ENCODE measurements at places on chromosomes 1 and 21.

DNA sequence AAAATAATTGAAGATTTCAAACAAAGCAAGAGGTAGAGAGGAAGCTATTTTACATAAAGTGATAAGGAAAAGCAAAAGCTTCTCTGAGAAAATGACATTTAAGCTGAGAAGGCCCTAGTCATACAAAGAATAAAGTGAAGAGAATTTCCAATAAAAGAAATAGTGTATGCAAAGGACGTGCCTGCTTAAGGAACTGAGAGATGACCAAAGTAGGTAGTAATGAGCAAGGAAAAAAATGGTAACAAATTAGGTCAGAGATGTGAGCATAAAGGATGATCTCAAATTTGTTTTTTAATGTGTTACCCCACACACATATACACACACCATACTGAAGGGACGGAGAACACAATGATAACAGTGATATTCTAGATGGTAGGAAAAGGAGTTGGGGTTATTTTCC is 46.4 kb downstream of the NRIP1 start:
- no peak for DNase-seq

- DNase-seq: no peak
These were observed 50.5 kb downstream of the HSPG2 start for GRCh38 chr1:21886486-21887215.

DNA sequence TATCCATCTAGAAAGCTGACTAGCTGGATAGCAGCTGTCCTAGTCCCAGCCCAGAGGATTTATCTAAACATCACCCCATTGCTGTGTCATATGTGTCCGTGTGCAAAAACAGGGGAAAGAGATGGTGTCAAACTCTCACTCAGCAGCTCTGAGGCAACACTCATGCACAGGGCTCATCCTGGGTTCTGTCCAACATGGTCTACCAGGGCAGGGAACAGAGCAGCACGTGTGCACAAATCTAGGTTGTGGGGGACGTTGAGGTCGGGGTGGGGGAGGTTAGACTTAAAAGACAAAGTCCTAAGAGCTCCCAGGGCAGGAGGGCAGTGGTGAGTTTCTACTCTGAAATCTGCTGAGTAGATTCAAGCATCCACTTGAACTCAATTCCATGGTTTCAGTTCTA is 16.2 kb downstream of the PI4KB start:
- no peak for DNase-seq

DNA sequence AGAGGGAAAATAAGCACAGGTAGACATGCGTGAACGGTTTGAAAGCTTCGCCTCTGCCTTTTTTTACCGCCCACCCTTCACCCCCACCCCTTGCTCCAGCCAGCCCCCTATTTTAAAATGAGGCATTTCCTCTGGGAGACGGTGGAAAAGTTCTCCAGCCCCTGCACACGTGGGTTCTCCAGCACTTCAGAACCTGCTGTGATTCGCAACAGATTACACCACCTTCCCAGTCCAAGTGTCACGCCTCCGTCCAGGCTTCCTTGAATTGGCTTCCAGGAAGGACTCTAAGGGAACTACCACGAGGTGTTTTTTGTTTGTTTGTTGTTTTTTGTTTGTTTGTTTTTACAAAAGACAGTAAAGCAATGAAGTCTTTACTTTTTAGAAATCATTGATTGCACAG is 2.6 kb downstream of the LRRC7 start:
- no peak for DNase-seq

GRCh38 chr1:154157520-154158306 is 2.8 kb upstream of the NUP210L start:
- peak; percentile 59 for DNase-seq

DNA sequence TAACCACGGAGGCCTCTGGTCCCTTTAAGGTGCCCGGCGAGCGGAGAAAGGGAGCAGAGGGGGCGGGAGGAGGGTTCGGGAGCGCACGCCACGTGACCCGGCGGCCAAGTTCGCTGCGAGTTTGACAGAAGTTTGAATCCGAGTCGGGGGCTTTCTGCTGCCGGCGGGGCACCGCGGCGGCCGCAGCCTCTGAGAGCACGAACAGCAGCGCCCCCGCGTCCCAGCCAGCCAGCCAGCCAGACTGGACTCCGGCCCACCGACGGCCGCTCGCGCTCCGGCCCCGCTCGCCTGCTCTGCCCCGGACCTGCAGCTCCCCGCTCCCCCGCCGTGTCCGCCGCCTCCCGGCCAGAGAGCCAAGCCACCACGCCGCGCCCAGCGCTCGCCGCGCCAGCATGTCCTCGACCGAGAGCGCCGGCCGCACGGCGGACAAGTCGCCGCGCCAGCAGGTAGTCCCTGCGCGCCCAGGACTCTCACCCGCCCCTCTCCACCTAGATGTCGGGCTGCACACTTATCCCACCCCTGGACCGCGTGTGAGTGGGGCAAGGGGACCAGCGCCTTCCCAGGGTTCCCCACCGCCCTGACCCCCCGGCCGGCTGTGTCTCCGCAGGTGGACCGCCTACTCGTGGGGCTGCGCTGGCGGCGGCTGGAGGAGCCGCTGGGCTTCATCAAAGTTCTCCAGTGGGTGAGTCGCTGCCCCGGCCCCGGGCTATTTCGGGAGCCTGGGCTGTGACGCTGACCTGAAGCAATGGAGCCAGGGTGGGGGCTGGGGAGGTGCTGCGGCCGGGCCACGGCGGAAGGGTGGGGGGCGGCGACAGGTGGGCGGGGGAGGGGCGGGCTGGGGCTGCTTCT is at the start of gene SYPL2:
Gene SYPL2 (plus strand): TSS at position 95 of the 849 bp plus-strand sequence. CDS start 298 bp downstream, at position 393.
- no peak for DNase-seq

DNA sequence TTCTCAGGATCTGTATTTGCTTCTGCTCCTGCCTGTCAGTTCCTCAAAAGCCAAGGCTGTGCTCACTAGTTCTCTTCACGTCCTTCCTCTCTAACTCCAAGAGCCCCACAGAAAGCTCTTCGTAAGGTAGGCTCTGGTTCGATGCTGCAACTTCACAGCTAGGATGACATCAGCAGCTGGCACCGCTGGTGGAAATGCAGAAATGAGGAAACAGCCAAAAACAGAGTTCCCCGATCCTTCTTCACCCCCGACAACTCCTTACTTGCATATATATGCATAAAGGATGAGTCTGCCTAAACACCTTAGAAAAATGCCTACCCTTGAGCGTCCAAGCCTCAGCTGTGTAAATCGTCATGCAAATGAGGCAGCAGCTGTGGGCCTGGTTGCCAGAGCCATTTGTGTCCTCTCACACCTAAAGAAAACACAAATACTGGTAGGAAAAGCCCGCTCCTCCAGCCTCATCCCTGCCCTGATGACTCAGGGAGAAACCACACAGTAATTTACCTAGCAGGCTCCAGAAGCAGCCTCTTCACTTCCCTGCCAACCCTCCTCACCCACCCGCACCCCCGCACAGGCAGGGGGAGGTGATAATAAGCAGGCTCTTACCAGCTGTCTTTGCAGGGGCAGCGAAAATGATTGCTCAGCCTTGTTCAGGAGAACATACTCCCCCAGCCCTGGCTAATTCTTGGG is 28.2 kb downstream of the BATF3 start:
- no peak for DNase-seq

DNA sequence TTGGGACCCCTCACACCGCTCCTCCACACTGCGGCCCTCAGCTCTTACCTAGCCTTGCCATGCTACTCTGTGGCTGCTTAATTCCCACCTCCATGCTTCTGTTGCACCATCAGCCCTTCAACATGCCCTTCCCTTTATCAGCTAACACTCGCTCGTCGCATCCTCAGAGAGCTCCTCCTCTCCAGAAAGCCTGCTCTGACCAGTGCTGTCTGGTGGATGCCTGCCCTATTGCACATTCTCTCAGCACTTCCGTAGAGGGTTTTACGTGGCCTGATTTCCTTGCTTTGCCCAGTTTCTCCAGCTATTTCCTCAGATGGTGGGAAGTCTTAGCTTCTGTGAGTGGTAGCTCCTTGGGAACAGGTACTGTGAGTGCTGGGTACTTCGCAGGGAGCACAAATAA is 10.3 kb upstream of the LAD1 start:
- DNase-seq: no peak

DNA sequence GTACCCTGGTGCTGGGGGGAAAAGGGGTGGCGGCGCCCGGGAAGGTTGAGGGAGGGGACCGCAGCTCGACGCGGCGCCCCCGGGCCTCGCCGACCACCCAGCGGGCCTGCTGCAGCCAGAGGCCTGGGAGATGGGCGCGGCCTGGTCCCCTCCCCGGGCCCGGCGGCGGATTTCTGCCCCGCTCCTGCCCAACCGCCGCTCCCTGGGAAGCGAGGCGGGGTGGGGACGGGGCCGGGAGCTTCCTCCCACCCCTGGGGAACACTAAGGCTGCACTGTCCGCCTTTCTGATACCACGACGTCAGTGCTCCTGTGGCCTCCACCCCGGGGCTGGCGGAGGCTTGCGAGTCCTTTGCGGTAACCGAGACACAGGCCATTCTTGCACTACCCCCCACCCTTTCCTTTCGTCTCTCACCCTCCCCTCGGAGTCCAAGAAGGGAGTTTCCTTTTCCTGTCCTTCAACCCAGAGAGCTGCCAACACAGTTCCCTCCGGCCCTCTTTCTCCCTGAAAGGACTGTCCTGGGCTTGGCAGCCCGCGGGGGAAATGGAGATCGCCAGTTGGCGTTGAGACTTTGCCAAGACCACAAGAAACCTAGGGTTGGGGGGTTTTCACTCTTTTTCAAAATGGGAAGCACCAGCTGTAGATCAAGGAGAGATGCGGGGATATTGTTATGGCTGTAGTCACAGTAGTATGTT is 742 bp downstream of the SH3GLB1 start:
- DNase-seq: peak; percentile 8

DNA sequence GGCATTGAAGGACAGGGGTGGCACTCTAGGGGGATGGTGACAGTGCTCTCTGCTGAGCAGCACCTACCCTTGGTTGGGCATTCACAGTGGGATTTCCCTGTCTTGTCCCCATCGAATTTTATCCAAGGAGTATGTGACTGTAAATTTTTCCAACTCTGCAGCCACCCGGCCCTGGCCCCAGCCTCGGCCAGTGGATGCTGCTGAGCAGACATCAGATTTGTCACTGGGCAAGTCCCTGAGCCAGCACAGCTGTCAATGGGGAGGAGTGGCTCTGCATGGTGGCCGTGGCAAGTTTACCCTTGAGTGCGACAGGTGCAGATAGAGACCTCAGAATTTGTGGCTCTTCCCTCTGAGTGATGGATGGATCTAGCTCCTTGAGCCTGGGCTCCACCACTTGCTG is 240.2 kb upstream of the CSF3R start:
- DNase-seq: no peak

DNA sequence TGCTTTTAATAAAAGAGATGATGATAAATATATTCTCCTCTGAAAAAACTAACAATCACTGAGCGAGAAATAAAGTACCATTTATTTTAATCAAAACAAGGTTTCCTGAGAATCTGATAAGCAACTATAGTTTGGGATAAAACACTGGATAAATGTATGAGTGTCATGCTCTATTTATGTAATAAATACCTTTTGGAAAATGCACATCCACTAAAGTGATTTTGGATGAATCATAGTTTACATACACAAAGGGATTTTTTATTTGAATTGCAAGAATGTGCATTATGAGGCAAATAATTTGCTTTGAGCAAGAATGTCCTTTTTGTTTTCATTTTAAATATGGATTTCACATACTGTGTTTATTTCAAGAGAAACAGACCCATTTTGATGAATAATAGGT is 1483.5 kb downstream of the MRPL39 start:
- DNase-seq: no peak

GRCh38 chr1:119595606-119596005 is 52.5 kb downstream of the ZNF697 start:
- DNase-seq: no peak

DNA sequence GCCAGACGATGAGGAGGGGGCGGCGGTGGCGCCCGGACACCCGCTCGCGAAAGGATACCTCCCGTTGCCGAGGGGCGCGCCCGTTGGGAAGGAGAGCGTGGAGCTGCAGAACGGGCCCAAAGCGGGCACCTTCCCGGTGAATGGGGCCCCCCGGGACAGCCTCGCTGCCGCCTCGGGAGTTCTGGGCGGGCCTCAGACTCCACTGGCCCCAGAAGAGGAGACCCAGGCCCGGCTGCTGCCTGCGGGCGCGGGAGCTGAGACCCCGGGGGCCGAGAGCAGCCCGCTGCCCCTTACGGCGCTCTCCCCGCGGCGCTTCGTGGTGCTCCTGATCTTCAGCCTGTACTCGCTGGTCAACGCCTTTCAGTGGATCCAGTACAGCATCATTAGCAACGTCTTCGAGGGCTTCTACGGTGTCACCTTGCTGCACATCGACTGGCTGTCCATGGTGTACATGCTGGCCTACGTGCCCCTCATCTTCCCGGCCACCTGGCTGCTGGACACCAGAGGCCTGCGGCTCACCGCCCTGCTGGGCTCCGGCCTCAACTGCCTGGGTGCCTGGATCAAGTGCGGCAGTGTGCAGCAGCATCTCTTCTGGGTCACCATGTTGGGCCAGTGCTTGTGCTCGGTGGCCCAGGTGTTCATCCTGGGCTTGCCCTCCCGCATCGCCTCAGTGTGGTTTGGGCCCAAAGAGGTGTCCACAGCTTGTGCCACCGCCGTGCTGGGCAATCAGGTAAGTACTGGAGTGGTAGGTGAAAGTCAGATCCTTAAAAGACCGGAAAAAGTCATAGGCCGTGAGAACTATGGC is 588 bp downstream of the FLVCR1 start:
- no peak for DNase-seq

GRCh38 chr1:216175714-216176113 is 247.5 kb downstream of the USH2A start:
- no peak for DNase-seq

- DNase-seq: no peak
These were observed 80.1 kb upstream of the DNAJC6 start for GRCh38 chr1:65229201-65229600.

GRCh38 chr1:220371324-220371723 is 99.1 kb upstream of the RAB3GAP2 start:
- no peak for DNase-seq

DNA sequence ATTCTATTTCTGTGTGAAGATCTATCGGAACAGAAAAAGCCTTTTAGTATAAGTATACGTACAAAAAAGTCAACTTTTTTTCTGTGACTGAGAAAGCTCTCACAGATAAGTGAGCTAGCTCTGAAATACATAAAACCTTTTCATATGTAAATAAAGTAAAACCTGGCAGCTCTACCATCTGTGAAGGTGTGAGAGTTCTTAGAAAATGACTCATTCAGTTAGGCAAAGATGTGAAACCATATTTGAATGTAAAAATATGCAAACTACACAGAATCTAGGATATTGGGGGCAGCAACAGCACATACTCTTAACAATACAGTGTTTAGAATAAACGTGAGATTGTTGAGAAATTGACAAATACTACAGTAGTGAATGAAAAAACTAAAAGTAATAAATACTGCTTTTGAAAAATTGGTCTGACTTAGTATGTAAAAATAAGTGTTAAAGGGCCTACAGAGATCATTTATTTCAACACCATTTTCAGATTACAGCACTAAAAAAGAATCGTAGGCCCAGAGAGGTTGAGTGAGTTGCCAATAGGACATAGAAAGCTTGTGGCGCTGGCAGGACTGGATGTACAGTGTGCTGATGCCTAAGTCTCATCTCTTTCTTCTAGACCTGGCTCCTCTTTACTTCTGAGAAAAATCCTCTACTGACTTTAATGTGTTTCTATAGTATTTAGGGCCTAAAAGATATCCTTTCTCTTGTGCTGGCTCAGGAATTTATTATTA is 19.8 kb downstream of the ATP6V1G3 start:
- peak; percentile 13 for DNase-seq

DNA sequence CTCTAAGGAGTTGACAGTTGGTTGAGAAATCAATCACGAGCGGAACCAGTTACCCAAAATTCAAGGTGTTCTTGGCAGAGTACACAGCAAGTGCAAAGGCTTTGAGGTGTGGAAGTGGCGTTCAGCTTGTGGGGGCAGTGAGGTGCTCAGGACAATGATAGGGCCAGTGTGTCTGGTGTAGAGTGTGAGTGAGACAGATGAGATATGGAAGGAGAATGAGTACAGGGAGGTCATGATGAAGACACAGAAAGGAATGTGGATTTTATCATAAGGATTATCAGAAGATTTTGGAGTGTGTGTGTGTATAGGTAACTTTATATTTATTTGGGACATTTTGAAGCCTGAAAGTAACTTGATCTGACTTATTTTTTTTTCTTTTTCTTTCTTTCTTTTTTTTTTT is 40.9 kb downstream of the IFI44 start:
- DNase-seq: no peak

Data from GM19239 (cell line).